ENCODE measurements at places on chromosomes 16 and 17.

DNA sequence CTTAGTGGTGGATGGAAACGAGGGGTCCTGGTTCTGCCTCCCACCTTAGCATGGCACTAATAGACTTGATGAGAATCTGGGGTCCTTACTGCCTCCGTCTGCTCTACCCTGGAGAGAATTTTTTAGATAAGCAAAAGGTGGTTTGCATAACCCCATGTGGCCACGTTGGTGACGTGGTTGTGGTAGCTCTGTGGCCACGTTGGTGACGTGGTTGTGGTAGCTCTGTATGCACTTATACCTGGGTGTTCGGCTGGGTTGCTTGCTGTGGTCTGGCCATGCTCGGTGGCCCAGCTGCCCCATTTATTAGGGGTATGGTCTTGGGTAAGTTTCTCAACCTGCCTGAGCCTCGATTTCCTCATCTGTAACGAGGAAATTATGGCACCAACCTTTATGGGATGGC lies 13.0 kb downstream of the SPIRE2 start:
- DNase-seq: peak; percentile 42

DNA sequence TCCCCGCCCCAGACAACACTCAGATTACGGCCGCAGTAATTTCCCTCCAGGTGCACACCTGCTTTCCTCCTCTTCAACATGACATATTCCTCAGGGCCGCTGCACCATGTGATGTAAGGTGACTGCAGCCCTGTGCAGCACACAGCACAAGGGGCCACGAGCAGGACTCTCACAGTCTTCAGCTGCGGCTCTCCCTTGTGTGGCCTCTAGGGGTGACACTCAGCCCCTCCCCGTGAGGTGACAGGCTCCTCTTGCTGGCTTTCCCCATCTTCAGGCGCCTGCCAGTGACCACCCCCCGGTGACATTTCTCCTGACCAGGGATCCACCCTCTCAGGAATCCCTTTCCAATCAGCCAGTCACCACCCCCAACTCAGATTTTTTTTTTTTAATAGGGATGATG lies 31.3 kb upstream of the ABCC3 start:
- DNase-seq: peak; percentile 31

DNA sequence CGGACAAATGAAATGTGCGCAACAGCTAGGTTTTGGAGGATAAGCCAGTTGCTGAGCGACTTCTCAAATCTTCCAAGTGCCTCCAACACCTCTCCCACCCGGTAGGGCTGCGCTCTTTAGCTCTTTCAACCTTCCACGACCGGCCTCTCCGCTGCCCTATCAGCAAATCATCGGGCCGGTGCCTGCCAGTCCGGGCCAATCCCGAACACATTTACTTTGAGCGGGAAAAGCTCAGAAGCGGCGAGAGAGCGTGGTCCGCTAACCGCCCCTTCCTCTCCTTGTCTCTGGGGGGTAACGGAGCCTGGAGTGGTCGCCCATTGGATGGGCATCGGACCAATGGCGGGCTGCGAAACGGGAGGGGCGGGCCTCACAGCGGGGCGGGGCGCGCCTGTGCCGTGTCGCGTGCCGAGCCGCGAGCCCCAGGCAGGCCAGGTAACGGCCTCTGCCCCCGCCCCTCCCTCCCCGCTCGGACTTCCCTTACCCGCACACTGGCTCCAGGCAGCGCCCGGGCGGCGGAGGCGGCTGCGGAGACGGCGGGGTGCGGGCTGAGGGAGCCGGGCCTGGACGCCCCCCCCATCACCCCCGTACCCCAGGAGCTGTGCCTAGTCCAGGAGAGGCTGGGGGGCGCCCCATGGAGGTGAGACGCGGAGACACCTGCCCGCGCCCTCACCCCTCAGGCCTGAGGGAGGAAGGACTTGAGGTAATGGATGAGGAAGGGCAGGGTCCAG lies at the start of gene MEIOC:
MEIOC (plus strand) TSS at position 486 of the 728 bp plus-strand sequence; CDS start at position 632, 146 bp downstream.
- DNase-seq: peak; percentile 60

GRCh38 chr17:37197336-37197735 lies 178.4 kb upstream of the C17orf78 start:
- DNase-seq: no peak

- no peak for DNase-seq
Observed at GRCh38 chr16:3045758-3046640, at the start of gene MMP25. TSS of gene MMP25 (plus strand) at chr16:3046561. CDS start at chr16:3046918, 357 bp downstream.

DNA sequence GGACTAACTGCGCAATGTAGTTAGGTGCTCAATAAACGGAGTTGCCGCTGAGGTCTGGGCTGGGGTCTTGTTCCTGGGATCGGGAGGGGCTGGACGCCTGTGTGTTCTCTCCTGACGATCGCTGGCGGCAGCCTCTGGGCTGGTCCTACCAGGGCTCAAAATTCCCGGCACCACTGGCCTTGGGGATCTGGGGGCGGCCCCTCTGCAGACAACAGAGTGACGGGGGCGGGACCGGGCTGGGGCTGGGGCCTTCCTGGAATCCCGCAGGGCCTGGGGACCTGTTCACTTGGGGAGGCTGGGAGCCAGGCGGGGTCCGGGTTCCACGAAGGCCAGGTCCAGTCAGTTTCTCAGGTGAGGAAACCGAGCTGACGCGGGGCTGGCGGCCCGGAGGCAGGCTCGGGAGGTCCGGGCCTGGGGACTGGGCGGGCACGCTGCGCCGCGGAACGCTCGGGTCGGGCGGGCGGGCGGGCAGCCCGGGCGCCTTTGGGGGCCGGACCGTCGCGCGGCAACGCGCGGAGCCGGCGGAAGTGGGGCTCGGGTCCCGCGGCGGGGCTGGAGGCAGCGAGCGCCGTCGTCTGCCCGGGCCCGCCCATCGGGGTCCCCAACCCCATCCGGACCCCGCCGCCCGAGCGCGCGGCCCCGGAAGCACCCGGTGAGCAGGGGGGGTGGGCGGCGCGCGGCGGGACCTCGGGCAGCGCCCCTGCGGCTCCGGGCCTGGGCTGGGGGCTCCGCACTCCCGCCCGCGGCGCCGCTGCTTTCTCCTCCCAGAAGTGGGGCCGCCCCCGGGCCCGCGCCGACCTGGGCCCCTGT lies at the start of gene PIGQ:
PIGQ (plus strand) TSS at position 524 of the 810 bp plus-strand sequence. CDS start 4,107 bp downstream, outside the sequence.
- peak; percentile 72 for DNase-seq

DNA sequence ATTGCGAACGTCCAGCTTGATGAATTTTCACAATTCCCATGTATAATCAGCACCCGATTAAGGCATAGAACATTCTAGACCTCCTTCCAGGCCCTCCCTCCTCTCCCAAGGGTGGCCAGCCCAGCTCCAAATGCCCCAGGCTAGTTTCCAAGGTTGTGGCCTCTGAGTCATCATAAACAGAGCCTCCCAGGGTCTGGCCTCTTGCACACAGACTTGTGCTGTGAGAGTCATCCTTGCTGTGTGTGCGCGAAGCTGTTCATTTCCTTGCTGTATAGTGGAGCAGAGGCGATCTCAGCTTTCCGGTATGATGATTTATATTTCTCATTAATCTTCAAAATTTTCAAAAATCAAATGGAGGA lies 20.5 kb upstream of the JPH3 start:
- no peak for DNase-seq

DNA sequence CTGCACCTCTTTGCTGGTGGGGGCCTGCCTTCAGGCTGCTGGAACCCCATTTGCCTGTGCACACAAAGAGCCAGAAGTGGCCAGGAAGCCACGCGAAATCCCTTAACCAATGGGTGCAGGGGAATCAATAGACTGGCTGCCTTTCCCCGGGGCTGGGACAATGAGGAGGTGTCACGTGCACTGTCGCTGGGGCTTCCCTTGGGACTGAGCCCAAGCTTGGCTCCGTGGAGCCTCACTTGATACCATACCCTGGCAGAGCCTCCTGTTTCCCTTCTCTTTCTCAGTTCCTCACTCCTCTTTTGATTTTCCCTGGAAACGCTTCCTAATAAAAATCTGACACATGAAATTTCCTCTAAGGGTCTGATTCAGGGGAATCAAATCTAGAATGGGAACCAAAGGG lies 38.8 kb upstream of the C16orf82 start:
- DNase-seq: no peak

- peak; percentile 68 for DNase-seq
Observed at GRCh38 chr17:78665952-78666920, 89.0 kb upstream of the DNAH17 start.

GRCh38 chr17:29376667-29377270 lies 13.4 kb upstream of the TAOK1 start:
- DNase-seq: no peak

DNA sequence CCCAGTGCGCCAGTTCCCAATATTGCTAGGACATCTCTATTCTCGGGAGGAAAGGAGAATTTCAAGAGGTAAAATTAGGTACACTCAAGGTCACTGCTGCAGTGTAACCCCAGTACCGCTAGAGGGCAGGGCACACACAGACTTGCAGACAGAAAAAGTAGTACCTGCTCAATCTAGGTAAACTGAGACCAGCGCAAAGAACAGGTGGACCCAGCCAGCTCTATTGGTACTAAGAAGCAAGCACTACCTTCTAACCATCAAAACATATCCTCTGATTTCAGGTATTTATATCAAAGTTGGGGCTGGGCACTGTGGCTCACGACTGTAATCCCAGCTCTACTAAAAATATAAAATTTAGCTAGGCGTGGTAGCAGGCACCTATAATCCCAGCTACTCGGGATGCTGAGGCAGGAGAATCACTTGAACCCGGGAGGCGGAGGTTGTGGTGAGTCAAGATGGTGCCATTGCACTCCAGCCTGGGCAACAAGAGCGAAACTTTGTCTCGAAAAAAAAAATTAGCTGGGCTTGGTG lies 3.6 kb upstream of the WDR81 start:
- DNase-seq: peak; percentile 79

- DNase-seq: no peak
Observed at GRCh38 chr16:11755022-11755760, 12.5 kb upstream of the TXNDC11 start.

DNA sequence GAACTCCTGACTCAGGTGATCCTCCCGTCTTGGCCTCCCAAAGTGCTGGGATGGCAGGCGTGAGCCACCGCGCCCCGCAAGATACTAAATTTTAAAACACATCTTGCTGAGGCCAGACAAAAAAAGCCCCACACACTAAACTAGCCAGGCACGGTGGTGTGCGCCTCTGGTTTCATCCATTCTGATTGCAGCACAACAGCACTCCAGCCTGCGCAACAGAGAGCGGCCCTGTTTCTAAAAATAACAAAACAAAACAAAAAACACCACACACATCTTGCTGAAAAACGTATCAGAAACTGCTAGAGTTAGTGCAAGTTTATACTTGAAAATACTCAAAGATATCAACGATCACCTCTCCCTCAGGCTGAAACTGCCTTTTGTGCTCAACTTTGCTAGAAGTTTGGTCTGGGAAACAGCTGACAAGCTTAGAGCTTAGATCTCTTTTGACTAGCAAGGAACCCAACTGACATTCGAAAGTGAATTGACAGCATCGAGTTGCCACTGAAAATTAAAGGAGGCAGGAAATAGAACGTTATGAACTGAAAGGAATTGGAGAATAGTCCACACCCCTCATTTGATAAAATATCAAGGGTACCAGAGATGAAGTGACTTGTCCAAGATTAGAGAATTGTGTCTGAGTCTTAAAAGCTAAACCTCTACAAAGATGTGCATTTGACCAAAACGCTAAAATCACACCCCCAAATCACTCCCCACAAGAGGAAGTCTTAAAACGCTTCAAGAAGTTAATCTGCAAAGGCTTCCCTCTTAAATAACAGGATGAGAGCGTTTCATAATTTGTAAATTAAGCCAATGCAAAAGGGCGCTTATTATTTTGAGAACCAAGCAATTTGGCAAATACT lies 908 bp downstream of the COG4 start:
- DNase-seq: no peak

- no peak for DNase-seq
Observed at GRCh38 chr17:46783031-46783593, 35.4 kb downstream of the WNT3 start.

GRCh38 chr16:57713596-57713995 lies 19.0 kb downstream of the DRC7 start:
- DNase-seq: no peak

DNA sequence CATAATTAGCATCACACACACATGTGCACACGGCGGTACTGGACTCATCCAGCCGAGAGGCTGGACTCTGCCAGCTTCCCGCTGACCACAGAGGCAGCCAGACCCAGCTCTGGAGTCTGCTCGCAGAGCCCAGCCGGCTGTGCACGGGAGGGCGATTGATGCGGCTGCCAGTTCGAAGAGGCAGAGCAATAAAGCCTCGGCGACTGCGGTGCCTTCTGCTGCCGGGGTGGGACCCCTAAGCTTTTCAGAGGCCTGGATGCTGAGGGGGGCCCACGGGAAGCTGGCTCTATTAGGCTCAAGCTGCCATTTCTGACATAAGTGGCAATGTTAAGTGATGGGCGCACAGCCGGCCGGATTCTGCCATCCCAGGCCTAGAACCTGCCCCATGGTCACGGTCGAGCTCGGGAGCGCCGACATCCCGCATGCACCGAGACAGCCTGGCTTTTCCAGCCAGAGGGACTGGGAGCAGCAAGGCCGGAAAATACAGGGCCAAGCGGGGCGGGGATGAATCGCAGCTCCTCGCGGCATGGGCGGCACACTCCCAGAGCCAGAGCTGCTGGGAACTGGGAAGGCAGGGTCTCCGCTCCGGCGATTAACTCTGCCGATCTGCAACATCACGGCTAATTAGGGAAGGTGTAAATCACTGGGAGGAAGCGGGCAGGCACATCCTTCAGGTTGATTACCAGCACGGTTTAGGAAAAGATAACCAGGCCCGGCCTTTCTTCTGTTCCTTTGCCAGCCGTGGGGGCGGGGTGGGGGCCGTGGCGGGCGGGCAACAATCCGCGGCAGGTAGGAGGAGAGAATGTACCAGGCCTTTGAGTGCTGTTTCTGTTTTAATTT lies 57.7 kb downstream of the TBC1D16 start:
- no peak for DNase-seq

- DNase-seq: peak; percentile 64
Observed at GRCh38 chr17:75130632-75131277, 787 bp downstream of the NT5C start.

DNA sequence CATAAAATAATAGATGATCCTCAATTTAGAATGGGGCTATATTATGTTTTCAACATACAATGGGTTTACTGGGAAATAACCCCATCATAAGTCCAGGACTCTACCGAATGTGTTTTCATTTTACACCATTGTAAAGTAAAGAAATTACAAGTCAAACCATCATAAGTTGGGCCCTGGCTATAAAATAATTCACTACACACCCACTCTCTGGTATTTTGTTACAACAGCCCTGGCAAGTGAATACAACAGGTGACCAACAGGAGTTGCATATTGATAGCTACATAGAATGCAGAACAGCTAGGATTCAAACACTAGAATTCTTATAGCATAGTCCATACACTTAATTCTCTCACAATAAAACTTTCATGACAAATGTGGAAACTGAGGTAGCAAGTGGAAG lies 673.0 kb upstream of the CA10 start:
- DNase-seq: no peak

- DNase-seq: no peak
Observed at GRCh38 chr16:68397710-68398201, 50.6 kb downstream of the SMPD3 start.

DNA sequence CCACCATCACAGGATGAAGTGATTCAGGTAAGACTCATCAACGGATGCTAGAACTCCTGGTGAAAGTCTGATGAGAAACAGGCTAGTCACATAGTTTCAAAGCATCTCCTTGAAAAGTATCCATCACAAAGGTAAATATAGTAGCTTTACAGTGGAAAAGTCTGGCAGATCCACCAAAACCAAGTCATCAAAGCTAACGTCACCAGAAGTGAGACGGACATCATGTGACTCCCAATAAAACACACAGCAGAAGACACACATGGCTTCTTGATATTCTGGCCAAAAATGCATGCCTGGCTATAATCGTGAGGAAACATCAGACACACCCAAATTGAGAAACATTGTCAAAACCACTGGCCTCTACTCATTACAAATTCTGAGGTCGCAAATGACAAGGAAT lies 17.9 kb upstream of the TRPV3 start:
- DNase-seq: no peak

- DNase-seq: no peak
Observed at GRCh38 chr16:67552476-67552875, 9.8 kb upstream of the CTCF start.

GRCh38 chr16:17282247-17282646 lies 188.5 kb downstream of the XYLT1 start:
- no peak for DNase-seq
